ENCODE measurements at places on chromosomes 4 and X.

DNA sequence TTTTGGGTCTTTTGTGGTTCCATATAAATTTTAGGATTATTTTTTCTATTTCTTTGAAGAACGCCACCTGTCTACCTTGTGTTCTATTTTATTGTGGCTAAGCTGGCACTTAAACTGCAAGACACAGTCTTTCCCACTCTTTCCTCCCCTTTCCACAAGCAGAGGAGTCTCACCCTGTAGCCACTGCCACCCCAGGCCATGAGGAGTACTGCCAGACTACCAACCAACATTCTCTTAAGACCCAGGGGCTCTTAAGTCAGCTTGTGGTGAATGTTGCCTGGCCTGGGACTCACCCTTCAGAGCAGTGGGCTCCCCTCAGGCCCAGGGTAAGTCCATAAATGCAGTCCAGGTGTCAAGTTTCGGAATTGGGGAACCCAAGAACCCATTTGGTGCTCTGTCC, 58.0 kb upstream of the FMR1 start:
- DNase-seq = no peak

GRCh38 chrX:40158036-40158706, 60.4 kb upstream of the BCOR start:
- DNase-seq = peak; percentile 4

- no peak for DNase-seq
Observed at GRCh38 chr4:37827802-37828321, 1.4 kb downstream of the PGM2 start.

- DNase-seq = no peak
Observed at GRCh38 chrX:72040506-72040905, 91.2 kb downstream of the RTL5 start.

GRCh38 chr4:15413010-15413622, 14.7 kb upstream of the C1QTNF7 start:
- no peak for DNase-seq

DNA sequence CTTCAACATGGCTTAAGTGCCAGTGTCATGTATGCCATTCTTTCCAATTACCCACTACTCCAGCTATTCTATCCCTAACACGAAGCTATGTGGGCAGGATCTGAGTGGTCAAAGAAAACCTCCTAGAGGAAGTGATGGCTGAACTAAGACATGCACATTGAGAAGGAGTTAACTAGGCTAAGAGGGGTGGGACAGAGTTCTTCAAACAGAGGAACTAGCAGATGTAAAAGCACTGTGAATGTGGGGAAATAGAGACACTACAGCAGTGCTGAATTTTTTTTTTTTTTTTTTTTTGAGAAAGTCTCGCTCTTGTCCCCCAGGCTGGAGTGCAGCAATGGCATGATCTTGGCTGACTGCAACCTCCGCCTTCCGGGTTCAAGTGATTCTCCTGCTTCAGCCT, 6.2 kb downstream of the JCHAIN start:
- no peak for DNase-seq

DNA sequence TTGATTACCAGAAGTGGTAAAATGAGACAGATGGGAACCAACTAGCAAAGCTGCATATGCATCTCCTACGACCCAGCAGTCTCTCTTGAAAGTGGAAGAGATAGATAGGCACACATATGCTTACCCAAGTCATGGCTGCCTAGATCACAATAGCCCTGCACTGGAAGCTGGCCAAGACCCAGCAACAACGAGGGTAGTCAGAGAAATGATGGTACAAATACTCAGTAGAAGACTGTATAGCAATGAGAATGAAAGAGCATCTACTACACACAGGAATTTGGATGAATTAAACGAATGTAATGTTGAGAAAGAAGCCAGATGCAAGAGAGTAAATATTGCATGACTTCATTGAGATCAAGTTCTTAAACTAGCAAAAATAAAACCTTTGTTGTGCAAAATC, 100.3 kb upstream of the FAT1 start:
- no peak for DNase-seq

DNA sequence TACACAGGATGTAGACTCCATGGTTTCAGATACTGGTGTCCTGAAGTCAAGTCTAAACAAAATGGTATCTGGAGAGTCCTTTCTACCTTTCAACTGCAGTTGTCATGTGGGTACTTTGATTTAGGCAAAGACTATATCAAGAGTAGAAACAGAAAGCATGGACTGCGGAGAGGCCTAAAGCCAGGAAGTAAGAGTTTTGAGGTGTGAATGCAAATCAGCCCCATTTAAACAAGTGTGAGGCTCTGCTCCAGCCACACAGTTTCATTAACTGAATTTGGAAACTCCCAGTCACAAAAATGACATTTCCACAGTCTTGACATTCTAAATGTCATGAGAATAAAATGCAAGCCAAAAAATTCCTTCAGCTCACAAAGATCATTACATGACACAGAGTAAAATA, 87.2 kb upstream of the MCF2 start:
- DNase-seq = no peak

- no peak for DNase-seq
Observed at GRCh38 chr4:168511780-168512489, 15.1 kb downstream of the PALLD start.

DNA sequence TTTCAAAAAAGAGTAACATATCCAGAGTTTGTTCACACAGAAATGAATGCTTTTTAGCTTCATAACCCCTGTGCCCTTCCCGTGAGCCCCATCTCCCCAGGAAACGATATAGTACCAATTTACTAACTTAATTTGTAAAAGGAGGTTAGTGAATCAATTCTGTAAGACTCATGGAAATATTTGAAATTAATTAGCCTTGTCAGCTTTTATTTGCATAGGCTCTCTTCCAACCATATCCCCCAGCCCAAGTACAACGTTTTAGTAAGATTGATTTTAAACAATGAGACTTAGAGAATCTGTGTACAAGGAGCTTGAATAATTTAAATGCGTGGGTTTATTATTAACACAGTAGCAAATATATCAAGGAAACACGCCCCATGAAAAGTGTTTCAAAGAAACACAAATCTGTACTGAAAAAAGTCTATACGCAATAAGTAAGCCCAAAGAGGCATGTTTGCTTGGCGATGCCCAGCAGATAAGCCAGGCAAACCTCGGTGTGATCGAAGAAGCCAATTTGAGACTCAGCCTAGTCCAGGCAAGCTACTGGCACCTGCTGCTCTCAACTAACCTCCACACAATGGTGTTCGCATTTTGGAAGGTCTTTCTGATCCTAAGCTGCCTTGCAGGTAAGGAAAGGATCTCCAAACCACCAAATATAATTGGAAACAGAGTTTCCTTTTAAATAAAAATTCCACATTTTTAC, at the start of gene VSIG1:
Gene VSIG1 (plus strand): TSS at position 512 of the 703 bp plus-strand sequence. CDS start 66 bp downstream, at position 578.
- no peak for DNase-seq

DNA sequence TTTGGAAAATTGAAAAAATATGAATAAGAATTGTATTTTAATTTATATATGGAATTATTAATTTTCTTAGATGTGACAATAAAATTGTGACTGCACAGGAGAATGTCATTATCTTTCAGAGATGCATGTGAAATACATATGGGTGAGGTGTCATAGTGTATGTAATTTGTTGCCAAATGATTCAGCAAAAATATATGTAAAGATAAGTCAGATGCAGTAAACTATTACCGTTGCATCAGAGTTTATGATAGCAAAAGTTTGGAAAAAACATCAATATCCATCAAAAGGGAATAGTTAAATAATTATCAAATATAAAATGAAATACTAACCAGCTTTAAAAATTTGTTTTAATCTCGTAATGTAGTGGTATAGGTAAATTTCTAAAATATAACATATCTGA, 10.4 kb upstream of the SLC7A11 start:
- no peak for DNase-seq

- peak; percentile 18 for DNase-seq
Observed at GRCh38 chr4:47668810-47669408, 169.0 kb downstream of the CORIN start.

DNA sequence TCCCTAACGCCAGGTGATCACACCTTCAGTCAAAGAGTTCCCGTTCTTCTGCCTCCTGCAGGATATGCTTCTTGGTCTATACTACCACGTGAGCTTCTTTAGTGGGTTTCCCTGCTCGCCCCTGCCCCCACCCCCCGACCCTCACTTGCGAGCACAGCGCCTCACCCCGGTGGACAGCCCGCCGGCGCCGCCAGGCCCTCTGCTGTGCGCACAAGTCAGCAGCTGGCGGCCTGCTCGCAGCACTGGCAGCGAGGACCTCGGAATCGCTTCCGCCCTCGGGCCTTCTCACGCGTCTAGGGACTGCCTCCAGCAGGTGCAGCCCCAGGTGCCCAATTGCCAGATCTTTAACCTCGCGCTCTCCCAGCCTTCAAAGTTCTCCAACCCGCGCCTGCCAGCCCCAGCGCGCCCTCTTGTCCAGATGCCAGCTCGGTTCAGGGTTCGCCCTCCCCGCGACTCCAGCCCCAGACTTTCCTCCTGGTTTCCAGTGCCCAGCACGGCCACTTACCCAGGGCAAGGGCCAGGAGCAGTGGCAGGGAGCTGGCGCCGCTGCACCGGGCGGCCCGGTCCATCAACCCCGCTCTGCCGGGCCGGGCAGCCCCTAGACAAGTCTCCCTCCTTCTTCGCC, 454 bp downstream of the BTC start:
- peak; percentile 74 for DNase-seq
